ENCODE measurements at places on chromosomes 4 and X.

DNA sequence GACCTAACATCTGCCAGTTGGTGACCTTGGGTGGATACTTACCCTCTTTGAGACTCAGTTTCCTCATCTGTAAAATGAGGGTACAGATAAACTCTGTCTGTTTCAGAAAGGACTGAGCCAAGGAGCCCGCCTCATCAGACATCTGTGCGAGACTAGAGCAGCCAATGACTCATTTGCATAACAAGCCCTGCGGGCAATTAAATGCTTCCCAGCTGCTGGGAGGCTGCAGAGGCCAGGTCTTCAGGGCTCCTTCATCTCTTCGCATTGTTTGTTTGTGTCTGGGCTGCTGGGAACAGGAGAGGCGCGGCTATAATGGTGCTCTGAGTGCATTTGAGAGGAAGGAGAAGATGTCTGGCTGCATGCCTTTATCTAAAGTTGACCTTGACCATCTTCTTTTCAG is 85.0 kb downstream of the ADRA2C start:
- DNase-seq, result no peak

GRCh38 chr4:130233377-130234047 is 1137.6 kb downstream of the C4orf33 start:
- no peak for DNase-seq

GRCh38 chr4:132026166-132026565 is 1122.9 kb upstream of the PCDH10 start:
- DNase-seq, result no peak

DNA sequence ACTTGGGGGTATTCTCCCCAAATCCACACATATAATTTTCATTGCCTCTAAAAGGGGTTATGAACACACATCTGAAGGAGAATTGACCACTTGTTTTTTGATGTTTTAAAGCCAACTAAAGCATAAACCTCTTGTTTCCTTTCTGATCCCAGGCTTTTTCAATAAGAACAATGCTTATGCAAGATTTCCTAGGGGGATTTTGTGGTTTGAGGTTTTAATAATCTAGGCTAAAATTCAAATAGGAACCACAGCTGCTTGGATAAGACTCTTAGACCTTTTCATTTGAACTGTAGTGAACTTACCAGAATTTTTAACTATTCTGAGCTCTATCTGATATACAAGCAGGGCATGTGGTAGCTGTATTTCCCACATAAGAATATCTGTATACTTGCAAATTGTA is 651.1 kb downstream of the ANKRD50 start:
- no peak for DNase-seq

DNA sequence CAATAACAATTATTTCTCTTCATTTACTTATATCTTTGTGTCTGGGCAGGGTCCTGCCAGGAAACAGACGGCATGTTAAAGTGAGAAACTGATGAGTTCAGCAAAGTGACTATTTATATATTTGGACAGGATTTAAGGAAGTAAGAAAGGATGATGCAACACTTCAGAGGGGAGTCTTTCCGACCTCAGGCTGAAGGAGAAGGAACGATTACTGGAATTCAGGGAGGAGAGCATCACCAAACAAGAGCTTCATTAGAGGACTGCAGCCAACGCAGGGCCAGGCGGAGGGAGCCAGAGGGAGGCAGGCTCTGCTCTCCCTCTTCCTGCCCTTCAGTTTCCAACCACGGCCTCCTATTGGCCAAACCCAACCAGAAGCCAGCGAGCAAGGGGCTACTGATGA is 1.5 kb upstream of the TLR7 start:
- no peak for DNase-seq

GRCh38 chr4:41660352-41660751 is 88.2 kb downstream of the PHOX2B start:
- DNase-seq, result no peak

- no peak for DNase-seq
Measured at GRCh38 chr4:88275516-88275915, 8.8 kb downstream of the PPM1K start.

DNA sequence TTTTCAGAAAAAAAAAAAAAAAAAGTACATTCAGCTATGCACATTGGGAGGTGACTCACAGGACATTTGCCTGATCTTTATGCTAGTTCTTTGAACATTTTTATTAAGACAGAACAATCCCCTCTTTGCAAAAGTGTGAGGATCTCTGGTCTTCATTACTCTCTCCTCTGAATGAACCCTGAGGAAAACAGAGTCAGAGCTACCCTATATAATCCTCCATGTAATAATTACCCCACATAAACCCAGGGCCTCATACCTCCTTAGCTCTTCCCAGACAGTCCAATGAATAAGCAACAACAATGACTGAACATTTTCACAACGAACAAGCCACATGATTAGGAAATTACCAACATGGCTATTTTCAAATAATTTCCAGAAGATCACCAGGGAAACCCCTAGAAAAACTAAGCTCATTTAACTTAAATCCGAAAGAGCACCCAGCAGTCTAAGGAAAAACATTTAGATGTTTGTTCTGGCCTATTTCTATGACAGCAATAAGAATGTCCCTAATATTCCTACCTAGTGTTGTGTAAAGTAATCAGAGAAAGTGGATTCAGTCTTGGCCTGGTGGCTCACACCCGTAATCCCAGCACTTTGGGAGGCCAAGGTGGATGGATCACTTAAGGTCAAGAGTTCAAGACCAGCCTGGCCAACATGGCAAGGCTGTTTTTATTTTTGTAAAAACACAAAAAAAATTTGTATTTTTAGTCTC is 37.8 kb downstream of the TBC1D9 start:
- DNase-seq, result no peak

DNA sequence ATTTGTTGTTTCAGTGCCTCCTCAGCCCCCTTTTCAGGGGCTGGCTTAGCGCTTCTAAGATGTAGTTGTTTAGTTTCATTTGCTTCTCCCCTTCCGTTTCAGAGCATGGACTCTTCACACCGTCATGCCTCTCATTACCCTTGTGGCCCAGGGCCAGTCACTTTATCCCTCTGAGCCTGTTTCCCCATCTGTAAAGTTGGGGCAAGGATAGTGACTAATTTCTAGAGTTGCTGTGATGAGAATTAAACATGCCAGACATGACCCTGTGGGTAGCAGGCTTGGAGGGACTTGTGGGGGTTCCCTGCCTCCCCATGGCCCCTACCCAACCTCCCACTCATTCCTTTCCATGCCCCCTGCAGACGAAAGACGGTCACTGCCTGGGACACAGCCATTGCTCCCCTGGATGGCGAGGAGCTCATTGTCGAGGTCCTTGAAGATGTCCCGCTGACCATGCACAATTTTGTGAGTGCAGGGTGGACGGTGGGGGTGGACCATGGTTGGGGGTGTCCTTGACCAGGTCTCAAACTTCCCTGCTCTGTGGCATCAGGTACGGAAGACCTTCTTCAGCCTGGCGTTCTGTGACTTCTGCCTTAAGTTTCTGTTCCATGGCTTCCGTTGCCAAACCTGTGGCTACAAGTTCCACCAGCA is 3.6 kb downstream of the ARAF start:
- no peak for DNase-seq

- DNase-seq, result no peak
Measured at GRCh38 chr4:43932448-43932847, 516.2 kb downstream of the KCTD8 start.

GRCh38 chr4:138553001-138553845 is 311.1 kb upstream of the SLC7A11 start:
- no peak for DNase-seq

GRCh38 chr4:20026456-20026855 is 225.2 kb upstream of the SLIT2 start:
- no peak for DNase-seq

DNA sequence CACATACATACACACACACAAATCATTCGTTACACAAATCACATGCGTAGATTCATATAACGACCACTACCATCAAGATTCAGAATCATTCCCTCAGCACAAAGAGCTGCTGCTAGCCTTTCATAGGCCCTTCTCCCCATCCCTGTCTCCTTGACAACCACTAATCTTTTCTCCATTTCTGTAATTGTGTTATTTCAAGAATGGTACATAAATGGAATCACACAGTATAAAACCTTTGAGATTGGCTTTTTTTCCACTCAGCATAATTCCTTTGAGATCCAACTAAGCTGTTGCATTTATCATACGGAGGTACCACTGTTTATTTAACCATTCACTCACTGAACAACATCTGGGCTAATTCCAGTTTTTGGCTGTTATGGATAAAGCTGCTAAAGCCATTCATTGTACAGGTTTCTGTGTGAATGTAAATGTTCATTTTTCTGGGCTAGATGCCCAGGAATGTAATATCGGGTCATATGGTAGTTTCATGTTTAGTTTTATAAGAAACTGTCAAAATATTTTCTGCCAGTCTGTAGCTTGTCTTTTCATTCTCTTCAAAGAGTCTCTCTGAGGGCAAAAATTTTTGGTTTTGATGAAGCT is 64.1 kb downstream of the USP11 start:
- DNase-seq, result no peak

DNA sequence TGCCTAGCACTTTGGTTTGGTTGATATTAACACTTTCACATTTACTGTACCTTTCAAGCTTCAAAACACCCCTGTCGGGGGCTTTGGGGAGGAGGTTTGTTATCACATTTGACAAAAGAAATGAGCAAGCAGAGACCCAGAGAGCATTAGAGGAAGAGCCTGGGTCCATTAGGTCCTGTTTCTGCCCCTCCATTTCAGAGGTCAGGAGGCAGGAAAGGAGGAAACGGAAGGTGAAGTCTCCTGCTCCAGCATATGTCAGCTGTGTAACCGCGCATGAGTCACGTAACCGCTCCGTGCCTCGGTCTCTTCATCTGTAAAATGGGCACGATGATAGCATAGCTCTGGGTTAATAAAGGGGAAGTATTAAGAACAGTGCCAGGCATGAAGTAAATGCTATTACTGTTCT is 201.9 kb upstream of the BCOR start:
- no peak for DNase-seq

DNA sequence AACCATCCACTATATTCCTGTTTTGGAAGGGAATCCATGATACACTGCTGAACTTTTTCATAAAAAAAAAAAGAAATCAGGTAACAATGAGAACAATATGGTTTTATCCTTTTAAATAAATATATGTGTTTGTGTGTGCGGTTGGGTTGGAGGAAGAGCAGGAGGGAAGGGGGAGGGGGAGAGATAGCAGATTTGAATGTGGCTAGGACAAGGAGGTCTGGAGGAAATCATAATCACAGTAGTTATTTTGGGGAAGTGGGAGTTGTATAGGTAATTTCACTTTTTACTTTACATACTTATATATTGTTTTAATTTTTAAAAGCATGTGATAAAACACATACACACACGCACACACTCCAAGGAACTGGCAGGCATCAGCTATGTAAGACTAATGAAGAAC is 134.5 kb upstream of the MBNL3 start:
- no peak for DNase-seq

GRCh38 chrX:147679356-147680005 is 232.2 kb upstream of the FMR1 start:
- DNase-seq, result no peak

GRCh38 chrX:19725641-19726040 is 161.8 kb downstream of the SH3KBP1 start:
- DNase-seq, result no peak

- no peak for DNase-seq
Measured at GRCh38 chr4:60808726-60809485, 391.2 kb upstream of the ADGRL3 start.

DNA sequence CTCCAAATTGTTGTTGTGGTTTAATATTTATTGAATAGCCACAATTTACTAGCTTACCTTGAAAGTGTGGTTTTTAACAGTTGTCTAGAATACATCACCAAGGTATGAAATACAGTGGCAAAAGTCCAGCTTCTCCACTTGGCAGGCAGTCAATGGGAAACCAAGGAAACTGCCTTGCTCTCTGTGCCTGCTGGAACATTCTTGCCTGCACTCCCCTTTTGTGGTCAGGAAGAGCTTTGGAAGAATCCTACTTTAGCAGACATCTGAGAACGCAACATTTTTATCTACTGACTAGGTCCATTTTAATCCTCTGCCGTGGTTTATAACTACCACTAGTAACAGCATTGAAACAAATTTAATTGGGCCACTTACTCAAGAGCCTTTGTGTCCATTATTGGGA is 64.5 kb downstream of the TENM3 start:
- peak; percentile 32 for DNase-seq

DNA sequence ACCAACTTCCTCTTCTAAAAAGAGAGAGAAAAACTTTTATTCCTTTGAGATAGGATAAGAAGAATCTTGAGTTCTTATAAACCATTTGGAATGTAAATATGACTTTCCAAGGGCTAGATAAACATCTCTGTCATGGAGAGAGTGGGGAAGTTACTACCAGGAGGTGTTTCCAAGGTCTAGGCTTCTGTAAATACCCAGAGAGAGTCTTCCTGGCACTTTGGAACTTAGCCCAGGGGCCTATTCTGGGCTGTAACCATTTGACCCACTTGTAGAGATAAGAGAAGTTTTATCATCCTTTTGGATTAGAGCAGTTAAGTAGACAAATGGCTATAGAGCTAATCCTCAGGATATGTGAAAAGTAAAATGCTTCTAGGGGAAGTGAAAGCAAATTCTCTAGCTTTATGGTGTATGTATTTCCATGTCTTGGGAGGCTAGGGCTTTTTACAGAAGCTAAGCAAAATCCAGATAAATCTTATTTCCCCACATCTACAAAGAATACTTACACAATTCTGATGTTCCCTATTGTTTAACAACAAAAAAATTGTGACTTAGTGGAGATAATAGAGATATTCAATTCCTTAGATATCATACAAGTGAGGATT is 51.1 kb downstream of the MCUB start:
- DNase-seq, result no peak

- DNase-seq, result no peak
Measured at GRCh38 chr4:189802884-189803283, 137.8 kb upstream of the FRG1 start.

DNA sequence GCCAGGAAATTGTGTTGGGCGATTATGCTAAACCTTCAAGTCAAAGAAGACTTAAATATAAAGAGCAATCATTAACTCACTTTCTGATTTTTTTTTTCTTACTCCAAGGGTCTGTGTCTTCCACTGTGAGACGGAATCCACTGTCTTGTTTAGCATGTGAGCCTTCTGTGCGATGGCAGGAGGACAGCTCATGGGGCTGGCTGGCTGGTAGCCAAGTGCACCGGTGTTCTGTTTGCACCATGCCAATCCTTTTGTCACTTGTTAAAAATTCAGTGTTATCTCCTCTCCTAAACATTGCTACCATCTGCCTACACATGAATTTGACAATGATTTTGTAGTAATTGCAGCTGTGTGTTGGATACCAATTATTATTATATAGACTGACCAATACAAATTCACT is 1056.3 kb upstream of the IGFBP7 start:
- no peak for DNase-seq

- DNase-seq, result no peak
Measured at GRCh38 chrX:3044196-3044595, 2.9 kb downstream of the ARSF start.

DNA sequence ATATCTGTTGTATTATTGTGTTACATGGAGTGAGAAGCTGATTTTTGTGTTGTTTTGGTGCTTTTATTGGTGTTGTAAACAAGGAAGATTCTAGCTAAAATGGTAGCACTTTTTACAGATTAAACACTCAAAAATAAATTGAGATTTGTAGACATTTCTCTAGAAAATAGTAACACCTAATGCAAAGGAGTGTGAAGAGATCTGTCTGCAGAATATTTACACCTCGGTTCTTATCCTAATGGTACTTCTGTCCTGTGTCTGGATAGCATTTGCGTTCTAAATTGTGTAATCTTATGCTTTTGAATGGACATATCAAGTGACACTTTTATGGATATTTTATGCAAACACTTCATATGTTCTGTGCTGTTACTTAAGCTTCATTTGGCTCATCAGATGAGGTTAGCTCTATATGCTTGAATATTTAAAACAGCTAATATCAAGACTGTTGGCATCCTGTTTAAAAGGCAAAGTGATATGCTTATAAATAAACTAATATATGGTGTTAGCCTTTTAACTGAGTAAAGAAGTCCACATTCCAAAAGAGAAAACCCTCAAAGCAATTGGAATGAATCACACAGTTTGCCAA is 6.0 kb downstream of the PCDH7 start:
- no peak for DNase-seq
